ENCODE measurements at places on chromosomes 11 and 22.

GRCh38 chr11:45457649-45458048, 171.5 kb upstream of the SYT13 start:
- no peak for DNase-seq

- no peak for DNase-seq
Observed at GRCh38 chr11:65503949-65504673, 5.3 kb downstream of the MALAT1 start.

DNA sequence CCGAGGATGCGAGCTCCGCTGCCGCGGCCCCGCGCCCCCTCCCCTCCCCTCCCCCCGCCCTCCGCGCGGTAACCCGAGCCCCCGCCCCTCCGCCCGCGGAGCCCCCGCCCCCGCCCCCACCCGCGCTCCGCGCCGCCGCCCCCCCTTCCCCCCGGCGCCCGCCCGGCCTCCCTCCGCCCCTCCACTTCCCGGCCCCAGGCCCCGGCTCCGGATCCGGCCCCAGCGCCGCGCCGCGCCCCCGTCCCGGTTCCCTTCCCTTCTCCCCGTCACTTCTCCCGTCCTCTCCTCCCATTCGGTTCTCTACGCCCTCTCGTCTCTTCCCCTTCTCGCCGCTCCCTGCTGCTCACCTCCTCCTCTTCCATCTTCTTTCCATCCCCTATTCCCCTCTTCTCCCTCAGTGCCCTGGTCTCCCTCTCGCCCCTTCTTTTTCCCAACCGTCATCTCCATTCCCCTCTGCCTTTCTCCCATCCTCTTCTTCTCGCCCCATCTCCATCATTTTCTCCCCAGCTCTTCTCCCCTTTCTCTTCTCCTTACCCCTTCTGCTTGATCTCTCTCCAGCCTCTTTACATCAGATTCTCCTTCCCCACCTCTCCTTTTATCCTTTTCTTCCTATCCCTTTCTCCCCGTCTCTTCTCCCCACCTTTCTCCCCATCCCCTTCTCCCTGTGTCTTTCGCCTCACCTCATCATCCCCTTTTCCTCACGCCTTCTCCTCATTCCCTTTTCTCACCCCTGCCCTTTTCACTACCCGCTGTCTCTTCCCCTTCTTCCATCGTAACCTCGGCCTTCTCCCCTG, at the start of gene DCHS1:
DCHS1 (minus strand) TSS at position 20 of the 794 bp plus-strand sequence. CDS start 14,196 bp downstream, outside the sequence.
- no peak for DNase-seq

GRCh38 chr22:46143491-46144147, 6.7 kb upstream of the PPARA start:
- no peak for DNase-seq

DNA sequence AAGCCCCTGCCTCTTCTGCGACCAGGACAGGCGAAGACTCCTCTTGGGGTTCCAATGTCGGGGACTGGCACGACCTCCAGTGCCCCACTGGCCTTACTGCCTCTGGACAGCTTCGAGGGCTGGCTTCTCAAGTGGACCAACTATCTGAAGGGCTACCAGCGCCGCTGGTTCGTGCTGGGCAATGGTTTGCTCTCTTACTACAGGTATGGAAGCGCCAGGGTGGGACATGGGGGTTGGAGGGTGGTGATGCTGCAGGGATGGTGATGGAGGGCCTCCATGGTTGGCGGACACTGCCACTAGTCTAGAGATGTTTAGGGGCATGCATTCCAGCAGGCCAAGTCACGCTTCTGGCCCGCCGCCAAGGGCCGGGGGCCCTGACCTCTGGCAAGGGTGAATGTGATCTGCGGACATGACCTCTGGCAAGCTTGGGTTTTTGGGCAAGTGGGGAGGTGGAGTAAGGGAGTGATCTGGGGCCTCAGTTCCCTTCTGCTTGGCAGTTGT, 727 bp downstream of the OSBP2 start:
- DNase-seq: no peak

GRCh38 chr11:126420698-126421256, 65.3 kb downstream of the ST3GAL4 start:
- DNase-seq: no peak

- DNase-seq: no peak
Observed at GRCh38 chr22:41425660-41426365, 20.8 kb downstream of the TOB2 start.

GRCh38 chr11:62264004-62264403, 6.0 kb upstream of the SCGB2A2 start:
- DNase-seq: no peak

- DNase-seq: no peak
Observed at GRCh38 chr11:96103102-96103501, 179.2 kb upstream of the MTMR2 start.

DNA sequence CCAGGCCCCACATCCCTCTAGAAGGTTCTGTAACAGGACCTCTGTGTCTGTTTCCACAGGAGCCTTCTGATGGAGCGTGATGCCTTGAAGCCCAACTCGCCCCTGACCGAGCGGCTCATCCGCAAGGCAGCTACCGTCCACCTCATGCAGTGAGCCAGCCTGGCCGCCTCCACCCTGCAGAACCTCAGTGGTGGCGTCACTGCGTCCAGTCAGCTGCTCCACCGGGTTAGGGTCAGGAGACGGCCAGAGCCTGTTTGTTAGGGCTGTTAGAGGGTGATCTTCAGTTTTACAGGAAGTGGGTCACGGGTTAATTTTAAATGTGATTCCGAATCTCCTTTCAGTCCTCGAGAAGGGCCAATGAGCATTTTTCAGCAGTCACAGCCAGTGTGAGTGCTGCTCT, 3.9 kb upstream of the GTSE1 start:
- no peak for DNase-seq

DNA sequence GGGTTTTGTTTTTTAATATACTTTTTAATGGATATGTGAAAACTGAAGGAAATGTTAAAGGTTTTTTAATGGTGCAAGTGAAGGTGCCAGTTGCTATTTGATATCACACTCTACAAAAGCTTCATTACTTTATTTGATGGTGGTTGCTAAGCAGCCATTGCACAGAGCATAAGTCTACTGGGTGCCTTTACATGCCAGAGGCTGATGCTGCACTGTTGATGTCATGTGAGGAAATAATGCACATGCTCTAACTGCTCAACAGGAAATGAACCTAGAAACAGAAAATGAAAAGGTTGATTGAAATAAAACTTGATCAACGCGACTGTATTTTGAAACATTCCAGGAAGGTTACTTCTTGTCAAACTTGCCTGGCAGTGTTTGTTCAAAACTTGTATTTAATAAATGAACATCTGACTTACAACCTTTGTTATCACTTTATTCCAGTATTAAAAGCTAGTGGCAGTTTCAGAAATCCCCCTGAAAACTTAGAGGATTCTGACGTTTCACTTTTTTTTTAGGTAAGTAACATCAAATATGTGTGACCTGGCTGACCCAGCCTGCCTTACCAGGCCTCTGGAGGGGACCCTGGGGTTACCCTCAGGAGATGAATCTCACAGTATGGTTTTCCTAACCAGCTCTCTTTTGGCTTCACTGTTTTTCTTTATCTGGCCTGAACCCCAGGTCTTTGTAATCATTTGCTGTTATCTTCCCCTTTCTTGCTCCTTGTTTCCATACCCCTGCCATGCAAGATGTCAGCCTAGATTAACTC, 2.4 kb upstream of the ATP5MG start:
- DNase-seq: no peak

GRCh38 chr11:46649180-46649738, 31.9 kb downstream of the ATG13 start:
- DNase-seq: no peak

- no peak for DNase-seq
Observed at GRCh38 chr22:39256186-39256552, 11.4 kb upstream of the PDGFB start.

GRCh38 chr11:118618991-118619375, 11.6 kb downstream of the PHLDB1 start:
- no peak for DNase-seq

DNA sequence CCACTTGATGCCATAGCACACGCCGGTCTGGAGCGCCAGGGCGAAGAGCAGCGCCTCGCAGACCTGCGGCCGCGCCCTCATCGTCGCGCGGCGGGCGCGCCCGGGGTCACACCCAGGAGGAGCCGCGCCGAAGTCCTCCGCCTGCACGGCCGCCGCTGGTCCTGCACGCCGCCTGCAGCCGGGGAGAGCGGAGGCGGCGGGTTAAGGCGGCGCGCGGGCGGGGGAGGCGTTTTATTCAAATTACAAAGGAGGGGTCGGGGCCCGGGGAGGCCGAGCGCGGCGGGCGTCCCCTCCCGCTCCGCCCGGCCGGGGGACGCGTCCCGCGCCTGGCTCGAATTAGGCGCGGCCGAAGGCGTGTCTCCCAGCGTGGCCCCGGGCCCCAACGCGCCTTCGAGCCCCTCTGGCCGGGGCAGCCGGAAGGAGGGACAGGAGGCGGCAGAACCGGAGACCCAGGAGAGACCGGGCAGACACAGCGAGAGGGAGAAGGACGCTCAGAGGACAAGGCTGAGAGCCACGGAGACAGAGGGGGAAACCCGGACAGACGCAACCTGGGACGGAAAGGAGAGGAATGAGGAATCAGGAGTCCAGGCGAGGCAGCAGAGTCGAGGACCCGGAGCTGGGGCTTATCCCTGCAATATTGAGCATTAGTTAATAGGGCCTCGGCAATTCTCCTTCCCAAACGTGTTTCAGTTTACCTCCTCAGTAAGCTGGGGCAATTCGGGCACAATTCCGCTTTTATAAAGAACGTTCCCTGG, at the start of gene WNT11:
WNT11 (minus strand) TSS at position 176 of the 755 bp plus-strand sequence; CDS start at position 81, 95 bp downstream.
- no peak for DNase-seq

- DNase-seq: no peak
Observed at GRCh38 chr11:61481806-61482205, 26.7 kb upstream of the LRRC10B start.

- DNase-seq: no peak
Observed at GRCh38 chr11:12207384-12208150, 97.2 kb downstream of the MICAL2 start.

DNA sequence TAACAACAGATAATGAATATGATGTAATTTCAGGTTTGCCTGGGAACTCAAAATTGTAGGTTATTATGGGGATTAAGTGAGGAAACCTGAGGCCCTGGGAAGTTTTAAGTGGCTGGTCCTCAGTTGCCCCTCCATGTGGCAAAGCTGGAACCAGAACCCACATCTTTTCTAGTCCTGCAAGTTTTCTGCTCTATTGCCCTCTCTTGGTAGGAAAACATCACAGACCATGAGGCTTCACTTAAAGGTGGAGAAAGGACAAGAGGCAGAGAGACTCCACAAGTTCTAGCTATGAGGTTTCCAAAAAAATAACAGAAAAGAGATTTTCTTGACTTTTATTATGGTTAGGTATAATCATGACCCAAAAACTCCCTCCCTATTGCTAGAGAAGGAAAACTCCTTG, 115.5 kb upstream of the DDI1 start:
- DNase-seq: no peak

DNA sequence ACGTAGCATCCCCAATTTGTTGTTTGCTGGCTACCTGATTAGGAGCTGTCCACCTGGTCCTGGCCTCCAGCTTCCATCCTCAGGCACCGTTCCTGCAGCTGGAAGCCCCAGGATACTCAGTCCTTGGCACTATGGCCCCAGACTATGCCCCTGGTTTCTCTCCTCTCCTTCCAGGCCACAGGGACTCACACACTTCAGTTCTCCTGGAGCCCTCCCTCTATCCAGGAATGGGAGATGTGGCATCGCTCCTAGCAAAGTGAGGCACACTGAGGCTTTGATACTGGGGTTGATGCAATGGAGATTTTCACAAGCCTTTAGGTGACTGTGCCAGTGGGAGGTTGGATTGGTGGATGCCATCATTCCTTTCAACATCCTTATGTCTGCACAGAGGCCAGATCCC, 142.8 kb upstream of the B3GAT1 start:
- DNase-seq: no peak

DNA sequence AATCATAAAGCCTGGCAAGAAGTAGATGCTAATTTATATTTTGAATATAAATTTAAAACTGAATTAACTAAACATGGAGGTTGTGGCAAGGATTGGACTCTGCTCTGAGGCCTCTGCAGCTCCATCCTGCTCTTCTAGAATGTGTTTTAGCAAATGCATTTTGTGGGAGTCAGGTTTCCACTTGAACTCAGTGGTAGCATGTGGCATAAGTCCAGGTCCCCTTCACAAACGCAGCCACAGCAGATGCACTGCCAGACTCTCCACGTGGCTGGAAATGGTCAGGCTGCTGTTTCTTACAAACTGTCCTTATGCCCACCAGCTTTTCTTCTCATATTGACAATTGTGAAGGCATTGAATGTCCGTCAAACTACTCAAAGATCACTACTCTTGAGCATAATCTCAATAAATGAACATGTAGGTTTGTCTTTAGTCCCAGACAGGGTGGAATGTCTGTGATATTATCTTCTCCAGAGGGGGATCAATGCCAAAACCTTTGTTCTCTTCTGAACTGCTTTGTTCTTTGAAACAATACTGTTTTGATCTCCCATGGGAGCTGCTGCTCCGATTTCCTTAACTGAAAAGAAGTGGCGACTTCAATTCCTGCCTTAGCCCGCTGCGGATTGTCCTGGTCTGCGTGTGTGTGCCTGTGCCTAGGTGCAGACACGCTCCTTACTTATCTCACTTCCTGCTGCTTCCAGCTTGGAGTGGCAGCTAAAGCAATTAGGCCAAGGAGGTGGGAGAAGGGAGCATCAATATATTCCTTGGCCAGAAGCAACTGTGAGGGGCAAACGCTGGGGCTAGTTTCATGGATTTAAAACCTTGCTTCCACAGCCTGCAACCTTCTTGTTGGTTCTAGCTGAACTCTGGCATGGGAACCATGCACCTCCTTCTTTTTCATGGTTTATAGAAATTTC, 24.2 kb downstream of the EIF4G2 start:
- DNase-seq: no peak

DNA sequence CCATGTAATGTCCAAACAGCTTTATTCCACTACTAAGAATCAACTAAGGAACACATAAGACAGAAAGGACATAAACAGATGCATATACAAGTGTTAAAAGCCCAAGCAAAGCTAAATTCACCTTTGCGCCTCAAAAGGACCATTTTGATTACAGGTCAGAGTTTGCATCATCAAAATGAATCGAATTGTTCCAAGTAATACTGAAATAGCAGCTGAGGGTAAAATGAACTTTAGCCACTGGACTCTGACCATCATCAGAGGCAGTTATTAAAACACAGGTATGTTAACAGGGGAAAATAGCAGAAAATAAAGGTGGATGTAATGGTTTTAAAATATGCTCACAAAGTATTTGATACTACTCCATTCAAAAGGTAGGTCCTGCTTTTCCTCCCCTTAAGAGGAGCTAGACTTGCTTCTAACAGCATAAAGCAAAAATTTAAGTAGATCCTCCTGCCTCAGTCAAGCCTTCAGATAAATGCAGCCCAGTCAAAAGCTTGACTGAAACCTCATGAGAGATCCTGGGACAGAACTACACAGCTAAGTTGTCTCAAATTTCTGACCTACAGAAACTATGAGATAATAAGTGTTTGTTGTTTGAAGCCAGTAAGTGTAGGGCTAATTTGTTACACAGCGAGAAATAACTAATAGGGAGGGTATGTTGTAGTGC, 35.4 kb downstream of the RBFOX2 start:
- no peak for DNase-seq

Data from stimulated activated CD8-positive, alpha-beta memory T cell treated with anti-CD3 and anti-CD28 coated beads, Interleukin-15, amount 100 ng/mL, for 24 hours (primary cell).